ENCODE measurements at places on chromosomes 4 and X.

DNA sequence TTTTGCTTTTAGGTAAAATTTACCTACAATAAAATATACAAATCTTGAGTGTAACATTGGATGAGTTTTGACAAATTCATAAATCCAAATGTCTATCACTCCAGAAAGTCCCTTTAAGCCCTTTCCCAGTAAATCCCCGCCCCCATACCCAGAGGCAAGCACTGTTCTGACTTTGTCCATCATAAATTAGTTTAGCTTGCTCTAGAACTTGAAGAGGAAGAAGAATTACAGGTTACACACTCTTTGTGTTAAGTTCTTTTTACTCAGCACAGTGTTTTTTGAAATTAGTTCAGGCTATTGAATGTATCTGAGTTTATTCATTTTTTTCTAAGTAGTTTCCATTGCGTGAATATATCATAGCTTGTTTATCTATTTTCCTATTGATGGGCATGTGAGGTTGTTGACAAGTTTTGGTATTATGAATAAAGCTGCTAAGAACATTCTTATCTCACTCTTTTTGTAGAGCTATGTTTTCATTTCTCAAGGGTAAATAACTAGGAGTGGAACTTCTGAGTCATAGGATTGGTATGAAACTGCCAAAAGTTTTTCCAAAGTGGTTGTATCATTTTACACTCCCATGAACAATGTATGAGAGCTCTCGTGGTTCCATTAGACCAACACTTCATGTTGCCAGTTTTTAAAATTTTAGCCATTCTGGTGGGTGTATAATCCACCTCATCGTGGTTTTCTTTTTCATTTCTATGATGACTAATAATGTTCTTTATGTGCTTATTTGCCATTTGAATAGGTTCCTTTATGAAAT, 22.4 kb upstream of the HPSE start:
- DNase-seq = no peak

- no peak for DNase-seq
Observed at GRCh38 chr4:173534434-173534833, 4.4 kb upstream of the HAND2 start.

GRCh38 chr4:8215001-8215427, 15.9 kb downstream of the SH3TC1 start:
- peak; percentile 84 for DNase-seq

DNA sequence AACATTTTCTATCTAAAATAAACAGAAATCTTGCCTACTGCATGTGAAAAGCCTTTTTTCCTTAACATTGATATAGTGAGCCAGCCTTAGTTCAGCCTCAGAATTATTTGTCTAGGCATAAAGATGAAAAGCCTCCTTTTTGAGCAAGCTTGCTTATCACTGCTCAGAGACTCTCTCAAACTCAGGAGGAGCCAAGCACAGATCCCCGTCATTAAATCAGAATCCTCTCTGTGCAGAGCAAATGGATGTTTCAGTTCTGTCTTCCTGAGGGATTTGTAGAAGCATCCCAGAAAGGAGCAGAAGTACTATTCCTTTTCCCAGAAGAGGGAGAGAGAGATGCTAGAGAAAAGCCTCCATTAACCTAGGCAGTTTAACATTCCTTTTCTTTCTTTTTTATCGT, 186.9 kb upstream of the LNX1 start:
- no peak for DNase-seq

GRCh38 chr4:103720661-103721060, 876 bp upstream of the TACR3 start:
- no peak for DNase-seq

DNA sequence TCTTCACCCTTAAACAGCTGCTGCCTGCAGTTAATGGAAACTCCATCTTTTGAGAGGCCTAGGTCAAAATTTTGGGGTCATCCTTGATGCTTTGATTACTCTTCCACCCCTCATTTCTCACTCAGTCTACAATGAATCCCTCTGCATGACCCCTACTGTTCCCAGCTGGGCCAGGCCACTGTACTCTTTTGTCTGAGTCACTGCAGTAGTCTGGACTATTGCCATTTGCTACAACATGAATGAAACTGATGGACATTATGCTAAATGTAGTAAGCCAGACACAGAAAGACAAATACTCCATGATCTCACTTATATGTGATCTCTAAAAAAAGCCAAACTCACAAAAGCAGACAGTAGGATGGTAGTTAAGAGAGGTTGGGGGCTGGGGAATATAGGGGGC, 28.3 kb downstream of the STK32B start:
- no peak for DNase-seq

DNA sequence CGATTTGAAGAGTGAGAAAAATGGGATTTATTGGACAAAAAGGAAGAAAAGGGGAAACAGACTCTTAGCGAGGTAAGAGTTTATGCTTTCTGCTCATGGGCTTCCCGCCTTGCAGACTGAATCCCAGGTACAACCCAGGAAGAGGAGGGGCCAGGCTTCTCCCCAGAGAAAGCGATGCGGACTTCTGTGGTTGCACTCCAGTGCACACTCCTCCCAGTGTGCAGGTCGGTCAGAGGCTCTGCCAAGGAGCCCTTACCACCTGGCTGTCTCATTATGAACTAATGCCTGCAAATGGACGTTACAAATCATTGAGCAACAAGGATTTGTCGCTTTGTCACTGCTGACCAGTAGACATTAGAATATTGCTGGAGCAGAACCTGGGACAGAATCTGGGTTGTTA, 39.9 kb upstream of the GLRA2 start:
- no peak for DNase-seq

DNA sequence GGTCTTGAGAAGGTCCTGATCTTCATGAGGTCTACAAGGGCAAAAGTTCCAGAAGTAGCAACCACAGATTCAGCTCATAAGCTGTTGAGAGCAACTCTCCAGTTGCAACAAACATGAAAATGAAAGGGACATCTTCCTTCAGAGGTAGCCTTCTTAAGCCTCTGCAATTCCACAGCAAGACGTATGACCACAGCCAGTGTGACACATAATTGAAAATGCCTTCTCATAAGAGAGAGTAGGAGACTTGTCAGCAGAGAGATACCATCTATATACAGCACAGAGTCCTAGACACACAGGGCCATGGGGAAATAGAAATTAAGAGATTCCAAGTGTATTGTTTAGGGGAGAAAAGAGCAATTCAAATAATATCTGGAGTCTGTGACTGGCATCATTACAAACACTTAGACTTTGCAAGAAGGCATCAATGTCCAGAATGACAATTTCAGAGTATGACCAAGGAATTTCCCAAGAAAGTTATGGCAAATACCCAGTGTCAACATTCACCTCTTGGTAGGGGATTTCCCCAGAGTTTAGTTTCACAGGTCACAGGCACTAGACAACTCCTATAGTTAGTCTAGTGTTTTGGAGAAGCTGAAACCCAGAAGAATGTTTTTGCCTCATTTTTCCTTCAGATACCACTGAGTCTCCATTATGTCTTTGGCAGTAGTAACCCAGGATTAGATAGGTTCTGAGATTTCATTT, 340.3 kb downstream of the ZNF674 start:
- no peak for DNase-seq

GRCh38 chrX:31545726-31546125, 473.9 kb upstream of the FTHL17 start:
- DNase-seq = no peak

DNA sequence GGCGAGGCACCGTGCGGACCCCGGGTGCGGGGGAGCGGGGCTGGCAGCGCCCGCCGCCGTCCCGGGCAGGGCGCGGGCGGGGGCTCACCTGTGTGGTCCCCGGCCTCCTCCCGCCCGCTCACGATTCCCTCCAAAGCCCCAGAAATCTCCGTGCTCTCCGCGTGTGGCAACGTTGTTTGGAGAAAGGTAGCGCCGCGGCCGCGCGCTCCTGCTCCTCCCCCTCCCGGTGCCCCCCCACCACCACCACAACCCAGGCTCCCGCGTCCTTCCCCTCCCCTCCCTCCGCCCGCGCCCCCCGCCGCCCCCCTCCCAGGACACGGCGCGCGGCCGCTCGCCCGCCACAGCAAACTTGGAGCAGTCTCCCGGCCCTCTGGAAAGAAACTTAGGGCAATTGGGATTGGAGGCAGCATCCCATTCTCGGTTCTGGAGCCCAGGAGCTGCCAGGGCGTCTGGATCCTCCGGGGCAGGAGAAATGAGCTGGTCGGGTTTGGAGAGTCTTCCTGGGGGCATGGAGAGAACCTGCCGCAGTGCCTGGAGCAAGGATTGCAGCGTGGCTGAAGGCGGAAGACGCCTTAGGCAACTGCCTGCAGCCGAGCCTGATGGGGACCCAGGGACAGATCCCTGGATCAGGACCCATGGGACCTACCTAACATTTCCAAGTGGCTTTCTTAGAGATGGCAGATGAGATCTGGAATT, 855 bp downstream of the KLF3 start:
- DNase-seq = peak; percentile 84

DNA sequence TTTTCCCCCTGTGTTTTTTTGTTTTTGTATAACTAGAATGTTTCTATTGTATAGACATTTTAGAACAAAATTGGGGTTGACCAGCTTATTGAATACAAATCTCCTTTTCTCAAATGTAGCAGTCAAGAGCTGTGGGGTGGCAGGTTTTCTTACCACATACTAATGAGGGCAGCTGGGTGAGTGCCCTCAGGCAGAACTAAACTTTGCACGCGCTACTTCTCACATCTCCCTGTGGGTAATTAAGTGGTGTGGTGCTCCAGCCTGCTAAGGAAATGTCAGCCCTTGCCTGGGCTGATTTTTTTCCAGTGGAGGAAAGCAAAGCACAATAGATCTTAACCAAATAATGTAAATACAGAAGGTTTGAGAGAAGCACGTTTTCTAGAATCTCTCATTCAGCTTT, 717.6 kb upstream of the TENM3 start:
- DNase-seq = peak; percentile 92

DNA sequence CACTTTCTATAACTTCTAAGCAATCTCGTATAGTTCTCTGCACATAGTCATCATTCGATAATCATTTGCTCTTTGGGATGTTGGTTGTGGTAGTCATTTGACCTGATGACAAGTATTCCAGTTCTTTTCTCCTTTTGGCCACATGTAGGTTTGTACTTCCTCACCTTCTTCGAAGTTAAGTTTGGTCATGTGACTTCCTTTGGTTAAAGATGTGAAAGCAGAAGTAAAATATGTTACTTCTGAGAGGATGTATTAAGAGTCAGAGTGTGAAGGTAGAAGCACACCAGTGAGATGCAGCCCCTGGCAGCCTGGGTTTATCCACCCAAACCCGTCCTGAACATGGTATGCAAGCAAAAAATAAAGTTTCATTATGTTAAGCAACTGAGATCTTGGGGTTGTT, 48.9 kb upstream of the ZNF518B start:
- no peak for DNase-seq

DNA sequence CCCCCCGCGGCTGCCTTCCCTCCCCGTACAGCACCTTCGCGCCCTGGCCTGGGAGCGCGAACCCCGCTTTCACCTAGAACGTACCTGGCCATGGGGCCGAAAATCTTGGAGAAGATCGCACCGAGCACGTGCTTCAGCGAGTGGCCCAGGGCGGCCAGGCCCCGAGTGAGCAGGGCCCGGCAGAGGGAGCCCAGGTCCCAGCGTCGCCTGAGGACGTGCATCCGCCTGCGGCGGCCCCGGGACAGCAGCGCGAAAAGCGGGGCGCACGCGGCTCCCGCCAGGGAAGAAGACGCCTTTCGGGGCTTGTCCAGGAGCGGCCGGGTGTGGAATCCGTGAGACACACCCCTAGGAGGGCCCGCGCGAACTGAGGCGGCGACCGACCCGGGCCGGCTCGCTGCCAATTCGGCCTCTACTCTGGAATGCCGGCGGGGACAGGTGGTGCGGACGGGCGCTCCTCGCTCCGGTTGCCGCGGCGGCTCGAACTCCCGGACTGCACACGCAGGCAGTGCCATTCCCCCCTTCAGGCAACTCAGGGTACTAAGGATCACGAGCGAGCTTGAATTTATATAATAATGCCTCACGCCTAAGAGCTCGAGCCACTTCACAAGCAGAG, at the start of gene HS6ST2:
TSS of gene HS6ST2 (minus strand) at position 539 of the 613 bp plus-strand sequence.
- no peak for DNase-seq

GRCh38 chr4:7398104-7398423, 36.7 kb downstream of the PSAPL1 start:
- peak; percentile 99 for DNase-seq

- DNase-seq = no peak
Observed at GRCh38 chr4:155629183-155629825, 37.3 kb upstream of the GUCY1A1 start.

DNA sequence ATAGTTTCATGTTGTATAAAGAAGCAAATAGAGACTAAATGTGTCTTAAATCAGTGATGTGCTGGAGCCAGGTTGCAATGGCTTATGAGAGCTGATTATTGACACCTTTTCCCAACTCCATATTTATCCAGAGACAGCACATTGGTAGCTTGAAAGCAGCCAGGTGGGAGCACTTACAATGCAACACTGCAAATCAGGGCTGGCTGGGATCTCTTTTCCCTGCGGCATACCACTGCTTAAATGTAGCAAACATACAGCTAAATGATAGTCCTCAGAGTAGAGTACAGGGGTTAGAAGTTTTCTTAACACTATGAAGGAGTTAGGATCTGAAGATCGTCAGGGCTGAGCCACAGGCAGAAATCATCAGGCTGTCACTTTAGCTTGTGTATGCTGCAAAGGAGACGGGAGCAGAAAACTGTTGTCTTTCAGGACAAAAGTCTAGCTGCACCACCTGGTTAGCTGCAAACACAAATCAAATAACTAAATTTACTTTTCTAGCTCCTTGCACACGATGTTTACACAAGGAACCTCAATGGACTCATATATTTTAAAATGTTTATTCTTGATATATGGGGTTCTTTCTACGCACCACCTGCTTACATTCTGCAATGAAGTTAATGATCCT, 527.3 kb downstream of the TLL1 start:
- peak; percentile 81 for DNase-seq

GRCh38 chr4:62644372-62644771, 1444.2 kb downstream of the ADGRL3 start:
- DNase-seq = no peak

Measured in NCI-H1417 (cell line).